ENCODE measurements at places on chromosomes 5 and 9.

- no peak for DNase-seq
Measured at GRCh38 chr9:137381501-137382443, 41.2 kb downstream of the EXD3 start.

- no peak for DNase-seq
Measured at GRCh38 chr5:117740268-117740667, 1165.6 kb upstream of the SEMA6A start.

DNA sequence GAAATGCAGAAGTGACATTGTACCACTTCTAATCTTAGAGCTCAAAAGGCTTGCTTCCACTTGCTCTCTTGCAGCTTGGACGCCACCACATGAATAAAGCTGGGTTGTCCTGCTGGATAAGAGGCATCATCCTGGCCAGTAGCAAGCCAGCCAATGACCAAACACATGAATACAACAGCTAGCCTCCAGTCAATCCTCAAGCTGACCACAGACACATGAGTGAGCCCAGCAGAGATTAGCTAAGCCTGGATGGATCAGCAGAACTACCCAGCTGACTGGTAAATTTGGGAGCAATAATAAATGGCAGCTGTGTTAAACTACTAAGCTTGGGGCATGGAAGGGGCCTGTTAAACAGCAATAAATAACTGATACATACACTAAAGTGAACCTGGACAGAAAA is 121.1 kb upstream of the SLC12A2 start:
- DNase-seq: no peak

DNA sequence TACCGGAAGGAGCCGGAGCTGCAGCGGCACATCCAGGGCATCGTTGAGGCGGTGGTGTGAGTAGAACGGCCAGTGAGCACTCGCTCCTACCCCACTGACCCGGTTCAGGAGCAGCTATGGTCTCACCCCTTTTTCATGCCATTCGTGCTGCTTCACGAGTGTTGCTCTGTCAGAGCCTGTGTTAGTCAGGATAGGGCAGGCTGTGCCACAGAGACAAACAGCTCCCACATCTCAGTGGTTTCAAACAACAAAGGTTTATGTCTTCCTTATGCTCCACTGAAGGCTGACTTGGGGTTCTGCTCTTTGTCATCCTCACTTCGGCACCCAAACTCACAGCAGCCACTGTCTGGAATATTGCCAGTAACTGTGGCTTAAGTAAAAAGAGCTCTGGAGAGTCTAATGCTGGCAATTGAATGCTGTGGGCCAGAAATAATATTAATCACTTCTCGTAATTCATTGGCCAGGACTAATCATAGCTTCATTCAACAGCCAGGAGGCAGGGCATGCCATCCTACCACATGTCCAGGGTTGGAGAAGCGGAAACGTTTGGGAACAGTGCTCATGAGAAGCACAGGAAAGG is 28.4 kb downstream of the ARHGEF37 start:
- DNase-seq: no peak

- DNase-seq: no peak
Measured at GRCh38 chr9:26954050-26954508, 2.1 kb upstream of the IFT74 start.

DNA sequence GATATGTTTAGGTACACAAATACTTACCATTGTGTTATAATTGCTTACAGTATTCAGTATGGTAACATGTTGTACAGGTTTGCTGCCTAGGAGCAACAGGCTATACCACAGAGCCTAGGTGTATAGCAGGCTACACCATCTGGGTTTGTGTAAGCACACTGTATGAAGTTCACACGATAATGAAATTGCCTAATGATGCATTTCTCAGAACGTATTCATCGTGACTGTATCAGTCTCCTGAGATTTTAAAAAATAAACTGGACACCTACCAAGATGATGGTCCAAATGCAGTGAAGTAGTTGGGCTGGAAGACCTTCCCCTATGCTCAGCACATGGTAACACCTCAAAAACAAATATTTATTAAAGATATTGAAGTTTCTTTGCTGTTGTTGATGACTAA is 103.3 kb upstream of the NFIB start:
- DNase-seq: no peak

GRCh38 chr9:120242116-120242811 is 337.7 kb downstream of the CDK5RAP2 start:
- DNase-seq: no peak
